ENCODE measurements at places on chromosomes 2 and 18.
A peak's percentile ranks its signal among the peaks of the same experiment; 100 is the strongest.

DNA sequence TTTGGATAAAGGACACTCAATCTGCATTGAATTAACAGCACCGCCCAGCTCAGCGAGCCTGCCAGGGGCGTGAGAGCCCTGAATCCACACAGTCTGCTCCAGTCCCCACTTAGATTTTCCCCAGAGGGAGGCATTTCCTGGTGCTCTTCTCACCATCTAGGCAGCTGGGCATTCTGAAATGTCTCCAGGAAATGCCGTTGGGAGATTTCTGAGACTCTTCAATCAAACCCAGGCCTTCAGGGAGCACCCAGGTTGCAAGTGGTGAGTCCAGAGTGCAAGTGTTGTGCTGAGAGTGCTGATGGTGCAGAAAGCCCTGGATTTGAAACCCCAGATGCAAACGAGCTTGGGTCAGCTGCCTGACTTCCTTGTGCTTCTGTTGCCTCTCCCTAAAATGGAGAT is 23.4 kb upstream of the TMEM37 start:
- no peak for DNase-seq

DNA sequence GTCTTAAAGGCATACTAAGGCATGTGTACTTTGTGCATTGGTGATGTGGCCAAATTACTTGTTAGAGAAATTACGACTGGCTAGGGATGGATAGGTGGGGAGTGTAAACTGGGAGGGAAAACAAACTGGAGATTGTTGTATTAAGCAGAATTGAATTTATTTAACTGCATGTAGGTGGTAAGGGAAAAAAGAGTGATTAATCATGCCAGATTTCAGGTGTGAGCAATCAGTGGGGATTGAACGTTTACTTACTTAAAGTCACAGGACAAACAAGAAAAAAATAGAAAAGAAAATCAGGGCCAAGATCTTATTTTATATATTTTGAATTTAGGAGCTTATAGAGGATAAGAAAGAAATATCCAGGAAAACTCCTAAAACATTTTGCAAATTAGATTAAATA is 88.6 kb downstream of the GULP1 start:
- DNase-seq = no peak

- no peak for DNase-seq
Observed at GRCh38 chr2:204576362-204576979, 31.2 kb downstream of the PARD3B start.

GRCh38 chr2:201642086-201642578 is 1.2 kb downstream of the TMEM237 start:
- DNase-seq = no peak

GRCh38 chr18:58045242-58046092 is 1.4 kb downstream of the NEDD4L start:
- peak; percentile 85 for DNase-seq

GRCh38 chr18:41887100-41887499 is 67.9 kb upstream of the PIK3C3 start:
- DNase-seq = no peak

DNA sequence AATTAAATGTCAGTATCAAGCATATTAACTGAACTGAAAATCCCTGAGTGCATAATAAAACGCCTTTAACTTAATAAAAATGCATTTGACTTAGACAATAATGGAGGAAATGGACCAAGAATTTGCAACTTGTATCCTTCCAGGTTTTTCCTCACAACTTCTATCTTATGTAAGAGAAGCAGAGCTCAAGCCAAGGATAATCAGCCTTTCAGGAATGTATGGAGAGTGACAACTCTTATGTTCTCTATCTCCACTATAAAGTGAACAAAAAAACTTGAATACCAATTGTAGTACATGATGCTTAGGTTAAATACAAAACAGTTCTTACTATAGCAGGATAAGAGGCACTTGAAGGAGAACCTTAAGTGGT is 64.8 kb upstream of the CYP26B1 start:
- no peak for DNase-seq

- no peak for DNase-seq
Observed at GRCh38 chr2:26333293-26333692, 12.7 kb upstream of the SELENOI start.

- no peak for DNase-seq
Observed at GRCh38 chr2:237118025-237118424, 32.3 kb downstream of the COPS8 start.

DNA sequence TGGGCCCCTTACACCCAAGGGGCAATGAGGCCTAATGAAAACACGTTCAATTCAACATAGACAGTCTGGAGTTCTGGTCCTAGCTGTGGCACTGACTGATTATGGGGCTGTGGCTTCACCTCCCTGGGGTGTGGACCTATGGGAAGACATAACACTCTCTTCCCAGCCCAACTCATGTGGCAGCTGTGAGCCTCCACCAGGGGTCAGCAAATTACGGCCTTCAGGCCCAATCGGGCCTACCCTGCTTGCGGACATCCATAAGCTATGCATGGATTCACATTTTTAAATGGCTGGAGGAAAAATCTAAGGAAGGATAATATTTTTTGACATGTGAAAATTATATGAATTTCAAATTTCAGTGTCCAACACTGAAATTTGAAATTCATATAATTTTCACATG is 101.3 kb downstream of the LOXHD1 start:
- DNase-seq = no peak

DNA sequence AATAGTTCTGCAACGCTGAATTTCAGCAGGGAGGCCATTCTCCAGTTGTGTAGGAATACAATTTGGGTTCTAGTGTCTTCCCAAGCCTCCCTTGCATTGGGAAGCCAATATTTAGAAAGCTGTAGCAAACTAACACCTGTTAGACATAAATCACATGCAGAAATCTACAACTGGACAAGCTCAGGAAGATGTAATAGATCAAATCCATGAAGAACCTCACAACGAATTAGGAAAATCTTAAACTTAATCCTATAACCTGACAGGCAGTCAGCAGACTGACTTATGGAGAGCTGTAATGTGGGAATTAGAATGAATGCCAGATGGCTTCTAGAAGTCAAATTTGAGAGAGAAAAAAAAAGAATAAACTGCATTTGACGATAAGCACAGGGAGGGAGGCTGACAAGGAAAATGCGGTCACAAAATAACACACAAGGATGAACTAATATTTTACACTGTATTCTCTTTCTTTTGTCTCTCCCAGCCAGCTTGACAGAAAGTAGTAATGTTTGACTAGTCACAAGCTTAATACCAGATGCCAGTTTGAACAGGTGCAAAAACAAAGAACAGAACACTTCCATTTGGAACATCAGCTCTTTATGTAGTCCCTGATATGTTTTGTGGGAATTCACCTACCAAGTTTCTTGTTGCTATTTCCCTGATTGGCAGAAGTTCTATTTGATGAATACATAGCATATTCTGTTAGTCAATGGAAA is 50.8 kb upstream of the FANCL start:
- no peak for DNase-seq

DNA sequence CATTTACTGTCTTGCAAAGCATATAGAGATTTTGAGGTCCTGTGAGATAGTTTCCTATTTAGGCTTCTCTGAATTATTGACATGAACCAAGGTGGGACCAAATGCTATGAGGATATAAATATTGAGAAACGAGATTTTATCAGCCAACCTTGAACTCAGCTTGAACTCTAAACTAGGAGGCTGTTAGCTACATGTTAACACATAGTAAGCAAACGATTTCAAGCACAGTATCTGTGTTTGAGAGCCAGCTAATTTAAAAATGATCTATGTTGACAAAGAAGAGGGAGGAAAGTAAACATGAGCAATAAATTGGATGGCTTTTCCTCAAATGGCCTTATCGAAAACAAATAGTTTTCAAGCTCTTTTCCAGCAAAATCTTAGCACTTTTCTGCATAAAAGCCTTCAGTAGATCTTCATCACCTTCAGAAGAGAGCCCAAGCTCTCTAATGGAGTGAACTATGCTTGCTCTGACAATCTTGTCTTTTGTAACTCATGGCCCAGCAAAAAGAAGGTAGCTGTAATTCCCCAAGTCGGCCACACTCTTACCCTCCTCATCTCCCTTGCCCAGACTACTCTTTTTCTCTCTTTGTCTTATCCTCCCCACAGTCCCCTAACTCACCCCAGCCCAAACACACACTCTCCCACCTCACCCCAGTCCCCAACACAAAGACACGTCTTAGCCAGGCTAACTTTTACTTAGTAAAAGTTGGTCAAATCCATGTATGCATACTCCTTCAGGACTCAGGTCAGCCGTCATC is 14.7 kb downstream of the CD28 start:
- no peak for DNase-seq

GRCh38 chr18:26286008-26286407 is 59.8 kb downstream of the TAF4B start:
- no peak for DNase-seq

DNA sequence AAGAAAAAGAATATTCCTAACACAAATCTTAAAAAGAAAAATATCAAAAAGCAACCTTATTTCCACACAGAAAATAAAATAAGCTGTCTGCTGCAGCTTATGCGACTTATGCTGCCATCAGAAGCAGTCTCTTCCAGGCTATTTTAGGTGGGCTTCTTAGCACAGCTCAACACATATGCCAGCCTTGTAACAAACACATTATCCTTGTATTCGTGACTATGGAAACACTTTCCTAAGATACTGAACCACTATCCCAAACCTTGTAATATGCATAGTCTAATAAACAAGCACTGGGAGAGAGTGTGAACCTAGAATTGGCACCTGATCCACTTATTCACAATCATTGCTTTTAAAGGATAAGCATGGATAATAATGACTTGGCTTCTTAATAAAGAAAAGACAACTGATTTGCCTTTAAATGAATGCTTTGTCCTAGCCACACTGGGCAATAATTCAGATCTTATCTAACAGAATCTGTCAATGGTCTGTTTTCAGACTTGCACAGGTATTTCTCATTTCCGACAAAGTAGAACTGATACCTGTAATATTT is 40.0 kb upstream of the RNU4ATAC start:
- DNase-seq = no peak

GRCh38 chr18:13214609-13215008 is 4.0 kb upstream of the LDLRAD4 start:
- no peak for DNase-seq

DNA sequence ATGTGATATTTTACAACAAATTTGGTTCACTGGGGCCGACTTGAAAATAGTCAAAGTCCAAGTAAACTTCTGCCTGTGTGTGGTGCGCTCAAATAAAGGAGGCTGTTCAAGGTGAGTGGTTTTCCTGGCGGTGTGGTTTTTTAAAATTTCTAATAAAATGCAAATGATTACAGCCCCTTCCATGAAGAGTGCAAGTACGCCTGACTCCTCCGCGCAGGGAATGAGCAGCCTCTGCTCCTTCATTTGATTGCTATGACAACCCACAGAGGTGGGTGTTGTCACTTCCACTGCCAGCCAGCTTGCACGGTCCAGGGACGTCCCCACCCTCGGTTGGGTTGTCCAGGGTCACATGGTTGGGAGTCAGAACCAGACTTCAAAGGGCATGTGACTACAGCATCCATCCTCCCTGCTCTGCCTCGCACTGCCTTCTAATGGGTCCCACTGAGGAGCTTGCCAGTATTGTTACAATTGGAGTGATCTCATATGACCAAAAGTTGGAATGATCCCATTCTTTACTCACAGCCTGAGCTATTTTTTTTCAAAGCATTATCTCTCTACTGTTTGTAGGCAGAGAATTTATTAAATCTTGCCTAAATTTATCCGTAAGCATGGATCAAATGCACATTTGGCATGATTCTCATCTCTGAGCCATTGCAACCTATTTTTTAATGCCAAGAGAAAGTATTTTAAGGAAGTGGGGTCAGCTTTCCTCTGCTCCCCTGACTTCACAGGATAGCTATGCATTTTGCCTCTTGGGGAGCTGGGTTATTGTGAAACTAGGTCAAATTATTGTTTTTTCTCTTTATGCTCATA is 121.3 kb downstream of the AGAP1 start:
- DNase-seq = no peak

GRCh38 chr2:81266106-81266505 is 961.6 kb upstream of the LRRTM1 start:
- no peak for DNase-seq

- DNase-seq = peak; percentile 87
Observed at GRCh38 chr2:97645112-97645694, 659 bp upstream of the COX5B start.

GRCh38 chr2:191860760-191861466 is 14.0 kb upstream of the CAVIN2 start:
- DNase-seq = no peak

GRCh38 chr2:168230389-168230788 is 17.0 kb downstream of the STK39 start:
- DNase-seq = no peak

- no peak for DNase-seq
Observed at GRCh38 chr2:197045115-197045514, 118.6 kb upstream of the PGAP1 start.

GRCh38 chr2:177882501-177882900 is 190.1 kb downstream of the PDE11A start:
- DNase-seq = no peak

GRCh38 chr18:8139891-8140406 is 469.3 kb upstream of the RAB12 start:
- DNase-seq = no peak

- DNase-seq = no peak
Observed at GRCh38 chr18:58344080-58344670, 284.7 kb downstream of the ALPK2 start.

DNA sequence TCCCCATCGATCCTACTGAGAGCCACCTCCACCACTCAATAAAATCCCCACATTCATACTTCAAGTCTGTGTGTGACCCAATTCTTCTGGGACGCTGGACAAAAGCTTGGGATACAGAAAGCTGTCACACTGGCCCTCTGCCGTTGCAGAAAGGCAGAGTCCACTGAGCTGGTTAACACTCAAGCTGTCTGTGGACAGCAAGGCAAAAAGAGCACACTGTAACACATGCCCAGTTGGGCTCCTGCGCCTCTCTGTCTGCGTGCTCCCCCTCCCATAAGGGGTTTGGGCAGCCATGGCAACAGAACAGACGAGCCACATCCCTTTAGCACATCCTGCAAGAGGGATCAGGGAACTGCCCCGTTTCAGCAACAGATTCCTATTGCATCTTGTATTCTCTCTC is 106.9 kb upstream of the RGPD4 start:
- DNase-seq = no peak

- no peak for DNase-seq
Observed at GRCh38 chr2:231047274-231047922, 9.3 kb upstream of the PSMD1 start.

GRCh38 chr2:16333681-16334080 is 332.0 kb downstream of the CYRIA start:
- DNase-seq = no peak

DNA sequence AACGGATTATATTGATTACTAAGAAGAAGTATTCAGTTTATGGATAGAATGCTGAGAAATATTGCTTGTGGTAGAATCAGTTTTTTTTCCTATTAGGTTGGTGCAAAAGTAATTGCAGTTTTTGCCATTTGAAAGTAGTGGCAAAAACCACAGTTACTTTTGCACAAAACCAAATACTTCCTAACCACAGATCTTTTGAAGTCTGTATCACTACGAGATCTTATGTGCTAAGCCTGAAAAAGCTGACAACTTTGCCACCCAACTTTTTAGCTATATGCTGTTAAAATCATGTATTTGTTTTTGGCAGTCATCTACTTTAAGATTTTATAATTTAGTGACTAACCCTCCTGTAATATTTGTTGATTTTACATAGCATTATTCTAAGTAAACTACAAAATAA is 24.6 kb downstream of the DNAJC10 start:
- no peak for DNase-seq

Measured in right kidney (tissue), 9 donors.